ENCODE measurements at places on chromosomes 7 and 10.

GRCh38 chr7:139699640-139700504, 77.9 kb downstream of the HIPK2 start:
- DNase-seq = no peak

GRCh38 chr7:91655656-91656055, 224.8 kb downstream of the MTERF1 start:
- DNase-seq = no peak

DNA sequence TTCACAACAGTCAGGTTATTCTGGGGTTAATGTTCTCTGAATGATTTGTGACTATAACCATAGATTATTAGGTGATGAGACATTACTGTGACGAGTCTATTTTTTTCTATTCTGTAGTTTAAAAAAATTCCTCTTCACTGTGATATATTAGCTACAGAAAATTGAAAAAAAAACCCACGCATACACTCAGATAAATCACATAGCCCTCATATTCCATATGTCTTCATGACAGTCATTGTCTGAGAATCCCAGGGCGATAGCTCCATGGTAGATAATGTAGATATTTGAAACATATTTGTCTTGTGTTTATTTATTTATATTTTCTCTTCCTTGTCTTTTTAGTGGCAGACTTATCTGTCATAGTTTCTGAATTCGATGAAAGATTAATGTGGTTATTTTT, 110.0 kb downstream of the CAMK1D start:
- DNase-seq = no peak

DNA sequence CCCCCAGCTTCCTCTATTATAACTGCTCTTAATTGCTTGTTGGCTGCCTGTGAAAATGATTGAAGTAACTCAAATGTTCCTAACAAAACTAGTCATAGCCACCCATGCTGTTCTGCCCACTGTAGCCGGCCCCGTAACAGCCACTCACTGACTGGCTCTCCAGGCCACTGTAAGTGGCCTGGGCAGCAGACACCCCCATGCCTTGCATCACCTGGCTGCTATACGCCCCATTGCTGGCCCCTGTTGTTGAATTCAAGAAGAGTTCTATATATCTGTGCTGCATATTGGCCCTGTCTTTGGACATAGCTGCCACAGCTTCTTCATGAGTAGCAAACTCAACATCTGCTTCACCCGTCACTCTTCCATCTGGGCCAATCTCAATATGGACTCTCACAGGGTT, 15.1 kb downstream of the FXYD4 start:
- no peak for DNase-seq

- no peak for DNase-seq
Measured at GRCh38 chr7:21099432-21099831, 312.7 kb upstream of the SP8 start.

DNA sequence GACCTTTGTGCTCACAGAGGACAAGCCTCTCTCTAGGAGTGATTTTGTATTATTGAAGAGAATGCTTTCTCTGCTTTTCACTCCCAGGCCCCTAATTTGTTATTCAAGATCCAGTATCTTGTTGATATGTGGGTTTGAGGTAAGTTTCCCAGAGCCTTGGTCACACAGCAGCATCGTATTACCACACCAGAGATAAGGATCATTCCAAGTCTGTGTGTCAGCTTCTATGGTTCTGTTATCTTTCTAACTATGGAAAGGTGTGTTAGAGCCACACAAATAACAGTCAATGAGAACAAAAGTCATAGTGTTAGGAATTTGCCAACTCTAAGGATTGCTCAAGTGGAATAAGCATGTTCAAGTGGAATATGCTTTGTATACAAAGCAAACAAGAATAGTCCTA, 1208.3 kb downstream of the GATA3 start:
- DNase-seq = no peak

DNA sequence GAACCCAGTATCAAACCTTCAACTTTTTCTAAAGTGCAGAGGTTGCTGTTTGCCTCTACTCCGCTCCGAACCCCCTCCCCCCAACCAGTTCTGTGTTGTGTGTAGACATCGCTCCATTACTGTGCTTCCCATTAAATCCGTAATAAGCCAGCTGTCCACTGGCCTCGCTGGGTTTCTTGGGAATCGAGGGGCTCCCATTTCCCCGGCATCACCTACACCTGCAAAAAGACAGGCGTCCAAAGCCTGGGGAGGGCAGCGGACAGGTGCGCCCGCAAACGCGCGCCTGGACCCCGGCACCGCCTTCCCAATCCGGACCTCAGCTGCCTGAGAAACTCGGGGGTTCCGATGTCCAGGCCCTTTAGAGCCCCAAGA, 631 bp downstream of the RTKN2 start:
- DNase-seq = no peak
